Activated naive CD8-positive, alpha-beta T cell treated with anti-CD3 and anti-CD28 coated beads for 36 hours (primary cell): ENCODE measurements at places on chromosomes 4 and X. TPM values are rescaled to one million over a fixed set of nuclear protein-coding genes. Genes with fewer than 3 reads are reported as not detected.

Gene NPY1R
- total RNA-seq, result not detected

Gene SSX4
- not detected for total RNA-seq

Gene CENPE
- 34.2 TPM for total RNA-seq

Gene SEL1L3
- total RNA-seq, result 25.5 TPM

Gene TET2
- 20.7 TPM for total RNA-seq

- no peak for DNase-seq
Measured at GRCh38 chr4:77073106-77073809, 2.5 kb downstream of the CCNI start.

DNA sequence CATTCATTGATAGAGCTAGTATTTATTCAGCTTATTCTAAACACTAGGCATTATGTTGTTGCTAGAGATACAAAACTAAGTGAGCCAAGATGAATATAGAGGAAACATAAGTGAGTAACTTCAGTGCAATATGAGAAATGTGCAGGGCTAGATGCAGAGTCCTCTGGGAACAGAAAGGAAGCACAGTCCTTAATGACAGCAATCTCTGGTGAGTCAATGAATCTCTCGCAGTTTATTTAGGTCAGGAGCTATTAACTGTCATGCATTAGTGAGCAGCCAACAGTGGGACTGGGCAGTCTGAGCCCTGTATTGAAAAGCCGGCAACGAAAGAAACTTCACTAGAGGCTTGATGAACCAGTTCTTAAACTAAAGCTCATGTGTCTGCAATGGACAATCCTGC lies 598.1 kb upstream of the MAGEB2 start:
- no peak for DNase-seq

GRCh38 chr4:3135155-3136011 lies 60.9 kb downstream of the HTT start:
- DNase-seq, result no peak
